Stimulated activated CD4-positive, alpha-beta T cell treated with anti-CD3 and anti-CD28 coated beads, Interleukin-15, amount 100 ng/mL, for 24 hours (primary cell): ENCODE measurements at places on chromosomes 5 and 9.

DNA sequence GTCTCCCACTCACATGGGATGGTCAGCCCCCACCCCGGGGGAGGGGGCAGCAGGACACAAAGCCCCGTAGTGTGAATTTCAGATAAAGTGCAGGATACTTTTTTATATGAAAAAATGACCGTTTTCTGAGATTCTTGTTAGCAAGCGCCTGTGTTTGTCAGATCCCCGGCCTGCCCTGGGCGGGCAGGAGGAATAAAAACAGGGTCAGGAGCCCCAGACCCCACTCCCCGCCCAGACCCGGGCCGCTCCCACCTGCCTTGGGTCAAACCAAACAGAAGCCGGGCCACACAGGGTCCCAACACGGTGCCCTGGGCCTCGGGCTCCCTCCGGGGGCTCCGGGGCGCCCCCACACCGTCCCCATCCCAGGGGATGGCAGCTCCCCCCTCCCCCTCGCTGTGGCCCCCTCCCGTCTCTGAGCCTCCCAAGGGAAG lies 13.5 kb upstream of the NRARP start:
- no peak for DNase-seq

DNA sequence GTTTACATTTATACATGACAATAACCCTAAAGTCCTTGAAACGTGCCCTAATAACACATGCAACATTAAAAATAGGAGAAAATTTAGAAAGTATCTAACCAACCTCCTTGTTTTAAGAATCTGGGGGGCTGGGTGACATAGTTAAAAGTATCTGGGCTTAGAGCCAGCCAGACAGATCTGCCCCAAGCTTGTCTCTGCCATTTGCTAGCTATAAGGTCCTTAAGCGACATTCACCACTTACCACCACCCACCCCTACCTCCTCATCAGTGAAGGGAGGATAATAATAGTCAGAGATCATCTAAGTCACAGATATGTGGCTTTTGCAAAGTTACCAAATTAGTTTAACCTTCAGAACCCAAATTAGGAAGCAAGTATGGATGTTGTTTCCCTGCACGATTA lies 33.8 kb upstream of the CAST start:
- no peak for DNase-seq

GRCh38 chr5:66519626-66520025 lies 76.6 kb upstream of the MAST4 start:
- no peak for DNase-seq

DNA sequence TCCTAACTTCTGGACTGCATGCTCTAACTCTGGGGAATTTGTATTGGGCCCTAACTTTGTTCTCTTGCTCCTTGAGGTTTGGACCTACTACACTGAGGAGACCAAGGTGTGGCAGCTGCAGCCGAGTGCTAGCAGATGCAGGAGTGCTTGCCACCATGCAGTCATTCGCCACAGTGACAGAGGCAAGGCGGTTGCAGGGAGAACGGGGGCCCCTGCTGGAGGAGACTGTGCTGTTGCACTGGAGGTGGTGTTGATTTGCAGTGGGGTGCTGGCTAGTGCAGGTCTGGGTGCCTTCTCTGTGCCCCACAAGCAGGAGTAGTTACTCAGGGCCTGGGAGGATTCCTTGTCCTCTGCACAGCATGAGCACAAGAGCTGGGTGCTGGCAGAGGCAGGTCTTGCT lies 22.4 kb upstream of the DIRAS2 start:
- DNase-seq, result no peak

- peak; percentile 39 for DNase-seq
Measured at GRCh38 chr9:136728548-136729123, 14.1 kb downstream of the LCN10 start.

DNA sequence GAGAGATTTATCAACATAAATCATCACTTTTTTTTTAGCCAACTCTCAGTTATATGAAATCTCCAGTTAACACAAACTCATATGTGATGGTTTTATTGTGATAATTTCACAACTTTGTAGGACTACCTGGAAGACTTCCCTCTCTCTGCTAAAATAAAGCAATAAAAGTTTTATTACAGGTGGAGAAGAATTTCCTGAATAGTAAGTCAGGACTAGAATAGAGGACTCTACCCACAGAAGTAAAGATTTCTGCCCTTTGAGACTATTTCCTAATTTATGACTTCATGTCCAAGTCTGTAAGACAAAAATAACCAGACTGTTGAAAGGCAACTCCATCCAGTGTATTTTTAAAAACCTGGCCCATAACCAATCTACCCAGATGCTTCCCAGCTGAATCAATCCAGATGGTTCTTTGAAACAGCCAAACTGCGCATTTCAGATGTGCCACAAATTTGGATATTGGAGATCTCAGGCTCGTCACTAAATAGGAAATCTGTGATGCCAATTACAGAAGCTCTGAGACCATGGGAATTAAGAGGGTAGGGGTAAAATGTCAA lies 234.0 kb upstream of the NMUR2 start:
- no peak for DNase-seq

- DNase-seq, result peak; percentile 81
Measured at GRCh38 chr5:55226934-55227663, at the start of gene MCIDAS. MCIDAS (minus strand) TSS chr5:55227315; CDS start chr5:55227138, 177 bp downstream.

- no peak for DNase-seq
Measured at GRCh38 chr5:21071986-21072385, 1084.0 kb upstream of the CDH18 start.
